ENCODE measurements at places on chromosomes 7 and 10.

GRCh38 chr7:70574970-70575799 lies 556.8 kb upstream of the GALNT17 start:
- peak; percentile 35 for DNase-seq

- no peak for DNase-seq
Observed at GRCh38 chr7:92158660-92159575, 20.0 kb downstream of the LRRD1 start.

GRCh38 chr10:5630112-5630436 lies 36.3 kb downstream of the ASB13 start:
- no peak for DNase-seq

- DNase-seq = no peak
Observed at GRCh38 chr7:30070052-30070451, 41.8 kb downstream of the PLEKHA8 start.

DNA sequence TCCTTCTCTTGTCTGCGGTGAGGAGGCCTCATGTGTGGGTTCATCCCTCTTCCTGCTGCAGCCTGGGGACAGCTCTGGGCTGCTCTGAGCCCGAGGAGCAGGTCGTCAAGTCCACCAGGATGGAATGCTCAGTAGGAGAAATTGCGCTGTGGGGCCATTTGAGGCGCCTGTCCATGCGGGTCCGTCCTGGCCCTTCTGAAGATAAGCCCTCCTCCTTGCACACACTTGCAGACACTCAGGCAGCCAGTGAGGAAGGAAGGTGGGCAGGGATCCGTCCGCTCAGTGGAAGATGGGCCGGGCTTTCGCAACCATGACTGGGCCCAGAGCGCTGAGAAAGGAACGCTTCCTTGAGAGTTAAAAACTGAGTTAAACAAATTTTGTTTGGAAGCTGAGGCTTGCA lies 356.8 kb downstream of the GLRX3 start:
- DNase-seq = no peak

DNA sequence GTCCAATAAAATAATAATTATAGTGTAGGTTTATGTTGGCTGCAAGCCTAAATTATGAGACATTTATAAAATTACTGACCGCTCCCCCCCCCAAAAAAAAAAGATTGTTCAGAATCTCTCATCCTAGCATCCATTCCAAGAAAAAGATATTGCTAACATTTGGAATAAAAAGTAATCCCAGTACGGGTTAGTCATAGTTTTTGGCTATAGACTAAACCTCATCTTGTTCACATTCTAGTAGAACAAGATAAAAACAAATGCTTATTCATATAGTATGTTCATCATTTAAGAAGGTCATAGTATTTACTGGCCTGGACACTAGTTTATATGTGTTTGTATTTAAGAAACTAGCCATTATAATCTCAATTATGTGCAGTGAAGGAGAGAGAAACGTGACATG lies 44.0 kb downstream of the ADK start:
- no peak for DNase-seq

DNA sequence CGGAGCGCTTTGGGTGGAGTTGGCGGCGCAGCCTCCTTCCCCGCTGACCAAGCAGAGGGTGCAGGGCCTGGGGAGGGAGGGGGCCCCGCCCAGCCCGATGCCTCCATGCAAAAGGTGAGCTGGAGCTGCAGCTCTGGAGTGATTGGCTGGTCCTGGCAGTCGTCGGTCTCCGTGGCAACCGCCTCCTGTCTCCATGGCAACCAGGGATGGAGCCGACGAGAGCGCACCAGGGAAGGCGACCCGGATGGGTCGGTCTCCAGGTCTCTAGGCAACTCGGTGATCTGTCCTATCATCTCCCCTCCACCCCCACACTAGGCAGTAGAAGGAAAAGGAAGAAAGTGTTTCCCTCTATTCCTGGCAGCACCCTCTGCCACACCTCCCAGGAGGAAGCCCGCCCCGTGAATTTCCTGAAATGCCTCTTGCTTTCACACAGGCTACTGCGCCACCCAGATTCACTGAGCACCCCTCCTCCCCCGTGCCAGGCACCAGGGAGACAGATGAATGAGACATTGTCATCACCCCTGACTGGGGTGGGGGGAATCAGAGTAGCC lies 647 bp upstream of the NACAD start:
- no peak for DNase-seq

DNA sequence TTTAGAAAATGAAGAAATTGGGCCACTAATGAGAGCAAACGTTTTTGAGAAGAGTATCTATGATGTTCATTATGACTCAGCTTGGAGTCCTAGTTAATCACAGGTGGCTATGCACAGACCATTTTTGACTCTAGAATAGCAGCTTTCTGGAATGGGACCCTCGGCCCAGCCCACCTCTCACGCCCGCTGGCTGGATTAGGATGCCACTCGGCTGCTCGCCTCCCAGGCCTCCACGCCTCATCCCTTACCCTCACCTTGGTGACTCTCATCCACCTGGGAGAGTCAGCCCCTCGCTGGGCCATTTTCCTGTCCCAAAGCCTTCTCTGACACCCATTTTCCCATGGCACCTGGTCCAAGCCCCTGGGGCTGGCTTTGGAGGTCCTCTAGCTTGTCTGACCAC lies 173.6 kb downstream of the ADAM12 start:
- no peak for DNase-seq

- no peak for DNase-seq
Observed at GRCh38 chr7:41336981-41337380, 365.9 kb downstream of the INHBA start.

- DNase-seq = no peak
Observed at GRCh38 chr7:2247141-2247995, 5.3 kb downstream of the NUDT1 start.

DNA sequence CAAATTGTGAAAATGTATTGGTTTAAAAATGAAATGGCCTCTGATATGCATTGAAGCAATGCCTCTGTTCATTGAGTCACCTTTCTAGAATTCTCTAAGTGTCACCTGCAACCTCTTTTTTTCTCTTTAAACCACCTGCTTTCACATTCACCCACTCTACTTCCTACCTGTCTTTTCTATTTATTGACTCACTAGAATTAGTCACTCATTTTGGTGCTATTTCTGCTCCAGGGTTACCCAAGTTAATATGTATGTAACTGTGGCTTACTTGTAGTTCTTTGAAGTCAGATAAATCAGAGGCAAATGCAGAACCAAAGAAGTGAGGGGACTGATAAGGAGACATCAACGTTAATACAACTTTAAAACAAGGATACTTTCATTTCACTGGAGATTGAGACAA lies 674.7 kb downstream of the CCSER2 start:
- DNase-seq = no peak

GRCh38 chr7:11642276-11642675 lies 189.7 kb downstream of the THSD7A start:
- DNase-seq = no peak

DNA sequence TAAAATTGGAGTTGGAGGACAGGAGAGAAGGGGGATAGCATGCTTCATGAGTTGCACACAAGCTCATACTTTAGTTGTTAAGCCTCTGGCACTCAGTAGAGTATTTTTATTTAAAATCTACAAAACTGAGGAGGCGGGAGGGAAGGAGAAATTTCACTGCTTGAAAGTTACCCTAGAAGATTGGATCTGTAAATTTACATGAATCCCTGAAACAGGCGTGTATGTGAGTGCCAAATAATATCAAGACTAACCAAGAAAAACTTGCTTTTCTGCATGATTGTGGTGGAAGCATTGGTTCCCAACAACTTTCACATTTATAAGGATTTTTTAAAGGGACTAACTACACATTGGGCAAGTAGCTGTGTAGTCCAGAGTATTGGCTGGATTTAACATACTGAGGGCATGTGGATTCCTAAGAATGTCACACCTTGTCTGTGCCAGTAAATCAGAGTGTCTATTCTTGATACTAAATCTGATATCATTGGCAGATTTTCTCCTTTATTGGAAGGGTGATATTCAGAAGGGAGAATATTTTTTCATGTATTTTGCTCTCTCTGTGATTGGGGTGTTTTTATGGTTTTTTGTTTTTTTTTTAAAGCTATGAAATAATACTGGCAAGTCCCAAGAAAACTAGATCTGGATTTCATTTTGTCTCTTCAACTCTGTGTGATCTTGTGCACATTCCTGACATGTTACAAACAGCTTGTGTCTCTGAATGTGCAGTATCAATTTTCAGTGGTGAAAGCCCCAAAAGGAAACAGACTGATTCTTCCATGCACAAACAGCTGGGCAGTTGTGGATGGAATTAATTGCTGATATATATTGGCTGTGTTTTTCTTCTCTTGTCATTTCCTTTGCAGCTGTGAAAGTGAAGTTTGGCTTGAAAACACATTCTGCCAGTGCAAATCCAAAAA lies 67.2 kb downstream of the ADD3 start:
- no peak for DNase-seq

- DNase-seq = no peak
Observed at GRCh38 chr10:76336213-76336963, 905.0 kb downstream of the LRMDA start.

- no peak for DNase-seq
Observed at GRCh38 chr10:130834170-130834569, 477.4 kb downstream of the TCERG1L start.

DNA sequence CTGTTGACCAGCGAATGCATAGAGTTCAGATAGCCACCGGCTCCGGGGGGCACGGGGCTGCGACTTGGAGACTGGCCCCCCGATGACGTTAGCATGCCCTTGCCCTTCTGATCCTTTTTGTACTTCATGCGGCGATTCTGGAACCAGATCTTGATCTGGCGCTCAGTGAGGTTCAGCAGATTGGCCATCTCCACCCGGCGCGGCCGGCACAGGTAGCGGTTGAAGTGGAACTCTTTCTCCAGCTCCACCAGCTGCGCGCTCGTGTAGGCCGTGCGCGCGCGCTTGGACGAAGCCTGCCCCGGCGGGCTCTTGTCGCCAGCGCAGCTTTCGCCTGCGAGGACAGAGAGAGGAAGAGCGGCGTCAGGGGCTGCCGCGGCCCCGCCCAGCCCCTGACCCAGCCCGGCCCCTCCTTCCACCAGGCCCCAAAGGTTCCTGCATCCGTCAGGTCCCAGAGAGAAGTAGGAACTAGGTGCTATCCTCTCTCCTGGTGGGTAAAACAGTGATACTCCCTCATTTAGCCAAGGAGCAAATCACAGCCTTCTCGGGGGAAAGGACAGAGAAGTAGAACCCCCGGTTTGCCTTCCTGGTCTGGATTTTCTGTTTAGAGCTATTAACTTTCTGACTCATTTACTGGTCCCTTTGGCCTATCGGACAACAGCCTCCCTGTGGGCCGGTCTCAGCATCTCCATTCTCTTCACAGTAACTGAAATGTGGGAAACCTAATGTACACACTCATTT lies 6.1 kb upstream of the HOXA2 start:
- no peak for DNase-seq

- DNase-seq = no peak
Observed at GRCh38 chr7:149723795-149724495, 49.4 kb downstream of the ZNF467 start.

DNA sequence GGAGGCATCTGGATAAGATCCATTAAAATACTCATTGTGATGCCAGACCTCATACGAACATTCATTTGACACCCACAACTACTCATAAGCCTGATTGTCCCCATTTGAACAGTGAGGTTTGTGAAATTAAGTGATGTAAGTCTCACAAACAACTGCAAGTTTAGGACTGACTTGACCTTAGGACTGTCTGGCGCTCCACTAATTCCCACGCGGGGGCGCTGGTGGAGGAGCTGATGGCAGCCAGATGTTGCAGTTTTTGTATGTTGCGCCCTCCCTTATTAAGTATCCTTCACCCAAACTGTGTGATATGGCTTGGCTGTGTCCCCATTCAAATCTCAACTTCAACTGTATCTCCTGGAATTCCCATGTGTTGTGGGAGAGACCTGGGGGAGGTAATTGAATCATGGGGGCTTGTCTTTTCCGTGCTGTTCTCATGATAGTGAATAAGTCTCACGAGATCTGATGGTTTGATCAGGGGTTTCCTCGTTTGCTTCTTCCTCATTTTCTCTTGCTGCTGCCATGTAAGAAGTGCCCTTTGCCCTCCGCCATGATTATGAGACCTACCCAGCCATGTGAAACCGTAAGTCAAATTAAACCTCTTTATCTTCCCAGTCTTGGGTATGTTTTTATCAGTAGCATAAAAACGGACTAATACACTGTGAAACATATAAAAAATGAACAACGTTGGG lies 20.3 kb upstream of the TIAL1 start:
- DNase-seq = no peak

DNA sequence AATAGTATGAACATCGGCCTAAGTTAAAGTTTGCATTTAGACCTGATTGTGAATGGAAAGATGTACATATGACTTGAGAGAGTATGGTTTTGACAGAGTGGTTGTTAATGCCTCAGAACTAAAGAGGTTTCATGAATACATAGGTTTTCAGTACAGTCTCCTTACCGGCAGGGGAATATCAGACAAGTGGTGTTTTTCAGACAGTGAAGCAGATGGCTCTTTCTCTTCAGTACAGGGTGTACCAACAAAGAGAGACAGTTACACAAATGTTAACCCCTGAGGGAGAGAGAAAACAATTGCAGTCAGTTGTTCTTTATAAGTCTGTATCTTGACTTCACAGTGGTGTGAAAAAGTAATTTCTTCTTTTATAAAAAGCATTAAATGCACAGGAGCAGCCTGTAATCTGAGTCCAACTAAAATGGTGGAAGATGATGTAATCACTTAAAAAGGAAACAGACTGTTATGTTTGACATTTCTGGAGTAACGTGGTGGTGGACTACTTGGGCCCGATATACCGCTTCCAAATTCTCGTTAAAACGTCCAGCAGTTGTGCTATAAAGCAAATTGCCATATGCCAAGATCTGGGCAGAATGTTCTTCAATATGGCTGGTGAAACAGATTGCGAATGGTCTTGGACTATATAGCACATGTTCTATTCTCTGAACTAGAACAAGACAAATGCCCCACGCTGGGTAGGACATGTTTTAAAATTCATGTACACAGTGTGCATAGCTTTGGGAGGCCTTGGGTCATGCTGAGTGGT lies 69.2 kb downstream of the SDK1 start:
- DNase-seq = no peak

DNA sequence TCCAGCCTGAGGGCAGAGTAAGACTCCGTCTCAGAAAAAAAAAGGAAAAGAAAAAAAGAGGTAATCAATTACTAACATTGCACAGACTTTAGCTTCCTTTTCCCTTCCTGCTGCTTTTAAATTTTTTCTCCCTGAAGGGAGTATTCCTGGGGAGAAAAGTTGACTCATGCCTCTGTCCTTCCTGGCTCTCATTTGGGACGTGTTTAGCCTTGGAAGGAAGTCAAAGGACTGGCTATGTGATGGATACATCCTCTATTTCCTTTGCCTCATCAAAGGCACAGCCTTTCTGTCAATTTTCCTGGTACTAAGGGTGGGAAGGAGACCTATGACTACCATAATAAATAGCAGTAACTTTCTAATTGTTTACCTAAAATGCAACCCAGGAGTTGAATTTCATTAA lies 77.6 kb downstream of the ITGA8 start:
- DNase-seq = no peak

All from keratinocyte (primary cell).